NCI-H1694 (cell line): ENCODE measurements at places on chromosomes 3 and 15.

- no peak for DNase-seq
Observed at GRCh38 chr3:13095408-13095937, 22.2 kb upstream of the IQSEC1 start.

DNA sequence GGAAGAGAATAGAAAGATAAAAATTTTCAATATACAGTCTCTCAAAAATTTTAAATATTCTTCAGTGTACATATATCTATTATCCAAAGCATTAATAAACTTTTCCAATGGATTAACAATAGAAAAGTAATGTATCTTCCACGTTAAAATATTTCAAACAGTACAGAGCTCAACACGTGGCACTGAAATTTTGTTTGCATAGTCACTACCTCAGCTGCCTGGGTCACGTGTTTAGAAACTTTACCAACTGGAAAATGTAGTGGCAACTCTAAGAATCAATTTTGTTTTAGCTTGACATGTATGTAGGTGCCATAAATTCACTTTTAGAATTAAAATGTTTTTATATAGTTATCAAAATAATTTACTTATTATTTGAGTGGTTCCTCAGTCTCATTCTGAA is 85.3 kb downstream of the CNTN3 start:
- DNase-seq = no peak

GRCh38 chr3:3821777-3822176 is 22.5 kb downstream of the LRRN1 start:
- no peak for DNase-seq

GRCh38 chr3:194036842-194037241 is 99.1 kb upstream of the HES1 start:
- no peak for DNase-seq

DNA sequence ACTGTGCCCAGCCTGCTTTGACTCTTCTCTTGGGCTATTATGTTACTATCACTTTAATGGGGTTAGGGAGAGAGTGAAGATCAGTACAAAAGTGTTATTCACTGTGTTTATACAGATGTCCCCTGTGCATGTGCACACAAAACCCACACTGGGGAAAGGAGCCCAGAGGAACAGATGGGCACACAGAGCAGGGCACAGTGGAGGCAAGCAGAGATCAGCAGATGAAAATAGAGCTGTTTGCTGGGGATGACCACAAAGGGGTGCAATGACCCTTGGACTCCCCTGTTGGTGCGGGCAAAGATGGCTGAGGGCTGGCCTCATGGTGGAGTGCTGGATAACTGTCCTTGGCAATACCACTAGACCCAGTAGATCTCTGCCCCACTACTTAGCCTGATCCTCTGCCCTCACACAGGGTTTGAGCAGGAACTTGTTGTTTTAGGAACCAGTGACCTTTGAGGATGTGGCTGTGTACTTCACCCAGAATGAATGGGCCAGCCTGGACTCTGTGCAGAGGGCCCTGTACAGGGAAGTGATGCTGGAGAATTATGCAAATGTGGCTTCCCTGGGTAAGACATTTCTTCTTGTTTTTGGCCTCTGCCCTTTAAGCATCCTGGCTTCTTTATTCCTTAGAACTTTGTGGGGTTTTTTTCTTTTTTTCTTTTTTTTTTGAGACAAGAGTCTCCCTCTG is 5.3 kb downstream of the ZNF620 start:
- no peak for DNase-seq

- no peak for DNase-seq
Observed at GRCh38 chr3:193314161-193314560, 64.4 kb downstream of the ATP13A5 start.

- DNase-seq = no peak
Observed at GRCh38 chr3:81299481-81299880, 462.0 kb downstream of the GBE1 start.

- no peak for DNase-seq
Observed at GRCh38 chr3:188948281-188948996, 223.3 kb upstream of the TPRG1 start.

DNA sequence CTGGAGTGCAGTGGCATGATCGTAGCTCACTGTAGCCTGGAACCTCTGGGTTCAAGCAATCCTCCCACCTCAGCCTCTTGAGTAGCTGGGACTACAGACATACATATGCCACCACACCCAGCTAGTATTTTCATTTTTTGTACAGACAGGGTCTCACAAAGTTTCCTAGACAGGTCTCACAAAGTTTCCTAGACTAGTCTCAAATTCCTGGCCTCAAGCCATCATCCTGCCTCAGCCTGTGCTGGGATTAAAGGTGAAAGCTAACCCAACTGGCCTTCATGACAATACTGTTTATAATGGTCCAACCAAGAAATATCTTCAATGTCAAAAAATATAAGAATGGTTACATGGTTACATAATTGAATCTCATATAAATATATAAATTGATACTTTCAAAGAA is 24.0 kb downstream of the GPR176 start:
- DNase-seq = no peak

GRCh38 chr3:141000027-141000663 is 51.0 kb upstream of the SPSB4 start:
- peak; percentile 74 for DNase-seq

GRCh38 chr3:125051715-125052581 is 3.8 kb downstream of the HEG1 start:
- DNase-seq = no peak

DNA sequence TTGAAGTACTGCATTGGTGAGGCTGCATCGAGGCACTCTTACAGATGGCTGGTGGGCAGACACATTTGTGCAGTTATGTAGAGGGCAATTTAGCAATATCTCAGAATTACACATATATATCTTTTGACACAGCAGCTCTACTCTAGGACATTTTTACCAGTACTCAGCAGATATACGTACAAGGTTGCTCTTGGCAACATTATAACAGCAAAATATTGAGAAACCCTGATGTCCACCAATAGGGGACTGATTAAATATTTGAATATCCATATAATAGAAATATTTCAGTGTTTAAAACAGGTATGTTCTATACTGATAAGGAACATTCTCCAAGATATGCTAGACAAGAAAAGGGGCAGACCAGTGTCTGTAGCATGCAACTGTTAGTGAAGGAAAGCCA is 7.9 kb upstream of the FBXO22 start:
- DNase-seq = no peak

DNA sequence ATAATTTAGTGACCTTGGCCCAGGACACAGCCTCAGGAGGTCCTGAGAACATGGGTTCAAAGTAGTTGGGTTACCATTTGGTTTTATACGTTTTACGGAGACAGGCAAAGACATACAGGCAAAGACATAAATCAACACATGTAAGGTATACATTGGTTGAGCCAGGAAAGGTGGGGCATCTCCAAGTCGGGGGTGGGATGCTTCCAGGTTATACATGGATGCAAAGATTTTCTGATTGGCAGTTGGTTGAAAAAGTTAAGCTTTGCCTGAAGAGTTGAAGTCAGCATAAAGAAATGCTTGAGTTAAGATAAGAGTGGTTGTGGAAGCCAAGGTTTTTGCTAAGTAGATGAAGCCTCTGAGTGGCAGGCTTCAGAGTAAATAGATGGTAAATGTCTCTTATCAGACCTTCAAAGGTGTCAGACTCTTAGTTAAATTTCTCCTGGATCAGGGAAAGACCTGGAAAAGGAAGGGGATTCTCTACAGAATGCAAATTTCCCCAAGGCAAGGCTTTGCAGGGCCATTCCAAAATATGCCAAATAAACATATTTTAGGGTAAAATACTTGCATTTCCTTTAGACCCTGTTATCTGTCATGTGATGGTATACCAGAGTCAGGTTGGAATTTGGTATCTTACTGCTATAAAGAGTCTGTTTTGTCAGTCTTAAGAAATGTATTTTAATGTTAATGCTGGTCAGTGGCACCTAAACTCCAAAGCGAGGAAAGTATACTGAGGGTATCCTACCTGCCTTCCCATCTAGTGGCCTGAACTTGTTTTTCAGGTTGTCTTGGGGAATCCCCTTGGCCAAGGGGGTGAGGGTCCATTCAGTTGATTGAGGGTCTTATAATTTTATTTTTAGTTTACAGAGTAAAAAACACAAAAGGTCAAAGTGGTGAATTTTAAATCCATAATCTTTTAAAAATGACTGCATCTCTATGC is 8.2 kb upstream of the PDHB start:
- DNase-seq = no peak

- DNase-seq = no peak
Observed at GRCh38 chr3:160765211-160765610, 9.2 kb downstream of the PPM1L start.

DNA sequence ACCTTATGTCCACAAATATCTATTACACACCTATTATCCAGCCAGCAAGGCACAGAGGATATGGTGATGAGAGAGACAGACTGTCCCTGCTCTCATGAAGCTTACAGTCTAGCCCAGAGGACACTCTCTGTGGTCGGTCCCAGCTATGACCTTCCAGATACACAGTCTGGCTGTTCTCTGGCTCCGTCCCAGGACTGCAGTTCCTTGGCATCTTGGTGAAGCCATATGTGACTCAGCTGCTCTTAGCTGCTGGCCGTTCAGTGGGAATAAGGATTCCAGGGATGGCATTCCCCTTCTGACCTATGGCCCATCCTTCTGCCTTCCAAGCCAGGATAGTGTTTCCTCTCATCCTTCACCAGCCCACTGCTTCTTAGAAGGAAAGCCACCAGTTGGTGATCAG is 30.8 kb downstream of the MEX3B start:
- DNase-seq = no peak

DNA sequence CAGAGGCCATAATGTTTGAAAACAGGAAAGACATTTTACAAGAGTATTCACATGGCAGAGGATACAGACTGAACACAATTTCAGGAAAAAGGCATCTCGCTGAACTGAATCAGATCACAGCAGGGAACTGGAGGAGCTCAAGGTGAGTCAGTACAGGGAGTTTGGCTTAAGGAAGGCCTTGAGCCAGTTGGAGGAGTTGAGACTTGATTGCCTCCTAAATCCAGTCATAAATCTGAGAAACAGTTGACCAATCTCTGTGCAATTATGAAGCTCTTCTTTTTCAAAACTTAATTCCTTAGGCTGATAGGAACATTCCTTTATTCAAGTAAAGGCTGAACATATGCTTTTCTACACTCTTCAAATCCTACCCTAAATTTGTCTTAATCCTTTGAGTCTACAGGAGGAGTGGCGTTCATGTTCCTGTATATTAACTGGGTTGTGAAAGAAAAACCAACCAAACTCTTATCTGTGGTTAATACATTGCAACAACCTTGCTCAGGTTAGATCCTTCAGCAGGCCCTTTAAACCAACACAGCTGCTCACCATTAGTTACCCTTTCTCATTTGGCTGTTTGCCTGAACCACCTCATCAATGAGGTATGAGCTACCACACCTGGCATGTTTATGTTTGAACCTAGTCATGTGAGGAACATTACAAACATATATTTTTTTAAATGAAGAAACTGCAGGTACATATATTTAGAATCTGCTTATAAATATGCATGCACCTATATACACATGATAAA is 404.1 kb upstream of the ATP11B start:
- no peak for DNase-seq

- DNase-seq = no peak
Observed at GRCh38 chr3:190265796-190266195, 56.5 kb downstream of the CLDN1 start.

DNA sequence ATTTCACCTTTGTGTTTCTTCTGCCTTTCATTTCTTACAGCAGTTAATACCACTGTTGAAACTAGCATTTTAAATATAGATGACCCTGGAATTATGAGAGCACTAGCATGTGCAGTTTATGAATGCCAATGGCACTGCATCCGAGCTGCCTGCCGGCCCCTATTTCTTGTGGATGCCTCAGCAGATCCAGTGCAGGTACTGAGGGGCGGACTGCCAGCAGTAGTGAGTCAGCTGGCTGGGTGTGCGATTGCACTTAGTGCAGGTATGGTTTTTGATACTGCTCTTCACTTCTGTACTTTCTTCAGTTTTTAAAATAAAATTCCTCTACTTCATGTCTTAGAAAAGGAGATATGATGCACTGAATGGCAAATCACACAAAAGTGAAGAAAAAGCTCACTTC is 453.0 kb downstream of the DIPK2A start:
- DNase-seq = no peak

- no peak for DNase-seq
Observed at GRCh38 chr15:83670672-83671229, 16.8 kb downstream of the ADAMTSL3 start.

DNA sequence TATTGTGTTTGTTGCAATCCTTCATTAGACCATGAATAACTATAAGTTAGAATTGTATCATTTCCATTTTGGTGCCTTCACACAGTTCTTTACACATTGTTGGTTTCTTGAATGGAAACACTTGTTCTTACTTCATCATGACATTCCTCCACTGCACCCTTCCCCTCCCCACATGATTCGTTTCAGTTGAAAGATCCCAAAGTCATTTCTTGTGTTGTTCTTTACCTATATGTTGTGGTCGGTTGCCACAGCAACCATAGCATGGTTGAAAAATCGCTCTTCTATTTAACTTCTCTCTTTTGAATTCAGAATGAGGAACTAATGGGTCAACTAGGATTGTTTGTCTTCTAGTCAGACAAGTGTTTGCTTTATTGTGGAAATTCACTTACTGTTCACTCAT is 103.3 kb downstream of the IL1RAP start:
- DNase-seq = no peak

- no peak for DNase-seq
Observed at GRCh38 chr3:97822359-97822775, 556 bp downstream of the CRYBG3 start.

DNA sequence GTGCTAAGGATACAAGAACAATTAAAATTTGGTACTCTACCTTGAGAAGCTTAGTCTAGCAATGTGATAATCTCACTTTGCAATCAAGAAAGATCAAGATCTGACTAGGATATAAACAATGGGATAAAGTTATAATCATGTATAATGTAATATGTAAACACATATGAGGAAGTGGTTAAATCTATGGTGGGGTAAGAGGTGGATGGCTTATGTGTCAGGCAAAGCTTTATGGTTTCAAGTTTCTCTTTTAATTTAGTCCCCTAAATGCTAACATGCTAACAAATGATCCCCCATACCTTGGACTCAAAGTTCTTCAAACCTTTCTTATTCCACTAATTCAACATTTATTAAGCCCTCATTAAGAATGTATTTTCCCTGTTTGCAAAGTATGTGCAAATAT is 2.5 kb downstream of the RSL24D1 start:
- no peak for DNase-seq

DNA sequence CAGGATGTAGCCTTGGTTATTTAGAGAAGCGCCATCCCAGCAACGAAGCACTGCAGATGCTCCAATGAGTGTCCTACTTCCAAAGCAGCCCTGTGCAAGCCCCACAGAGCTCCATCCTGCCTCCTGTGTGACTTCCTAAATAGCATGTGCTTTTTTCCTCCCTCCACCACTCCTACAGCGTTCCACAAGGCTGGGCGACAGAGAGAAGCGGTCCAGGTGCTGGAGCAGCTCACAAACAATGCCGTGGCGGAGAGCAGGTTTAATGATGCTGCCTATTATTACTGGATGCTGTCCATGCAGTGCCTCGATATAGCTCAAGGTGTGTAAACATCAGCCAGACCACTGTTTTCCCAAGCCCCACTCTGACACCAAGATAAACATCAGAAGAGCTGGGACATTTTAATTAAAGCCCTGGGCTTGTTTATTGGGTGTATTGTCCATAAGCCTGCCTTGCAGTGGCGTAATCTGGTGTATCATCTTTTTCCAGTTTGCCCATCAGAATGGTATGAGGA is 22.2 kb upstream of the RHO start:
- no peak for DNase-seq

GRCh38 chr3:100110162-100110561 is 4.1 kb downstream of the FILIP1L start:
- no peak for DNase-seq
